GM20000 (cell line): ENCODE measurements at places on chromosomes 7 and 10.

DNA sequence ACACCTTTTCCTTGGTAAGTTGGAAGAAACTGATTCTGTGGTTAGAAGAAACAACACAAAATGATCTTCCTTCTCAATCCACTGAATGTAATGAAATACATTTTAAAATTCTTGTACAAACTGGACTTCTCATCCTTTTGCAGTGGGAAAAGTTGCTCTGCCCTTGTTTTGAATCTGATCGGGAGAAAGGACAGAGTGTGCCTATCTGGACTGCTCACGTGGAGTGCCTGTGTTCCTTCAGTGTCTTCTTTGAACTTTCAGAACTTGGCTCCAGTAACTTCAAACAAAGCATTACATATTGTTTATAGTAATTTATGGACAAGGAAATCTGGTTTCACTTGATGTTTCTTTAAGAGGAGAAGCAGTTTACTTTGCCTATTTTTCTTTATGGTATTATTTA lies 17.1 kb downstream of the SLC26A3 start:
- no peak for DNase-seq

DNA sequence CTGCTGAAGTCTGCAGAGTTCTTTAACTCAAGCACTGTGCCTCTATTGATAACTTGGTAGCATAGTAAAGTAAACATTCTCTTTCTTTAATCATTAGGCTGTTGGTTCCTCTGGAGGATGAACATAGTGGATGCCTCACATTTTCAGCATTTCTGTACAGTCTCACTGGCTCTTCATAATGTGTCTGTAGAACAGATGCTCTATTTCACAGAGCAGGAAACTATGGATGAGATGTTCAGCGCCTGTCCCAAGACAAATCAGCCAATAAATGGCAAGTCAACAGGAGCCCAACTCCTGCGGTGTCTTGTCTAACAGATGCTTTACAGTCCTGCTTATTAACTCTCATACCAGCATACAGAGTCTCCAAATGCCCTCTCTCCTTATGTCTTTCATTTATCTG lies 36.5 kb downstream of the NRBF2 start:
- no peak for DNase-seq

- DNase-seq: no peak
These were observed 56.8 kb downstream of the FAS start for GRCh38 chr10:89047397-89047796.

- no peak for DNase-seq
These were observed 28.0 kb upstream of the KPNA7 start for GRCh38 chr7:99235925-99236324.

DNA sequence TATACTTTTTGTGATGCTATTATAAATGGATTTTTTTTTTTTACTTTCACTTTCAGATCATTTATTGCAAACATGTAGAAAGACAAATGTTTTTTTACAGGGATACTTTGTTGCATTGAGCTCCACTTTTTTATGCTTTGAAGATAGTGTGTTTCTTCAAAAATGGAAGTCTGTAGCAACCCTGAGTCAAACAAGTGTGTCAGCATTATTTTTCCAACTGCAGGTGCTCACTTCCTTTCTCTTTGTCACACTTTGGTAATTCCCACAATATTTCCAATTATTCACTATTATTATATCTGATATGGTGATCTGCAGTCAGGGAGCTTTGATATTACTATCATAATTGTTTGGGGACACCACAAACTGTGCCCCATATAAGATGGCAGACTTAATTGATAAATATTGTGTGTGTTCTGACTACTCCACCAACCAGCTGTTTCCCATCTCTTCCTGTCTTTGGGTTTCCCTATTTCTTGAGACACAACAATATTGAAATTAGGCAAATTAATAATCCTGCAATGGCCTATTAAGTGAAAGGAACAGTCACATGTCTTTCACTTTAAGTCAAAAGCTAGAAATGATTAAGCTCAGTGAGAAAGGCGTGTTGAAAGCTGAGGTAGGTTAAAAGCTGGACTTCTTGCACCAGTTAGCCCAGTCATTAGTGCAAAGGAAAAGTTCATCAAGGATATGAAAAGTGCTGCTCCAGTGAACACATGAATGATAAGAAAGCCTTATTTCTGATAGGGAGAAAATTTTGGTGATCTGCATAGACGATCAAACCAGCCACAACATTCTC lies 231.3 kb upstream of the SH2B2 start:
- DNase-seq: no peak

DNA sequence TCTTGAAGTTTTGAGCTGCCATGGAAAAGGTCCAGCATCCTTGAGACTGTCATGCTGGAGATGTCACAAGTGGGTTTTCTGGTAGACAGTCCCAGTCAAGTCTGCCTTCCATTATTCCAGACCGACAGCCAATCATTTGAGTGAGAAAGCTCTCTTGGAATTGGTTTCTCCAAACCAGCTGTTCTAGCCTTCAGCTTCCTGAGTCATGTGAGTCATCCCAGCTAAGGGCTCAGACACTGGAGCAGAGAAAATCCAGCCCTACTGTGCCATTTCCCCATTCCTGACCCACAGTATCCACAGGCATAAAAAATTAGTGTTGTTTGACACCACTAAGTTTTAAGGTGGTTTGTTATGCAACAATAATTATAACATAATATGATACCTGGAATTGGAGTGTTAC lies 219.0 kb downstream of the ADRA2A start:
- DNase-seq: no peak

- DNase-seq: peak; percentile 50
These were observed 1.1 kb downstream of the DENND11 start for GRCh38 chr7:141700848-141701371.

GRCh38 chr7:122528879-122529481 lies 169.9 kb downstream of the RNF133 start:
- peak; percentile 15 for DNase-seq

GRCh38 chr7:42639930-42640329 lies 271.9 kb downstream of the C7orf25 start:
- DNase-seq: no peak

GRCh38 chr7:26420422-26421019 lies 128.9 kb downstream of the SNX10 start:
- no peak for DNase-seq

DNA sequence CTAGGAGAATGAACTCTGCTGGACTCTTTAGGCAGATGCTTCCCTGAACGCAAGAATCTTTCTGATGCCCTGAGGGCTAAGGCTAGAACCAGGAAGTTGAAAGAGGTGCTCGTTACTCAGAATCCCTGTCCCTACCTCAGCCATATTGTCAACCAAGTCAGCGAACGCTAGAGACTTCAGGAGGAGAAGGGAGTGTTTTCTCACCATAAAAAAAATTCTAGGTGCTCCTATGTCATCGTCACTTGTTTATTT lies 359.4 kb downstream of the PRPF18 start:
- no peak for DNase-seq

DNA sequence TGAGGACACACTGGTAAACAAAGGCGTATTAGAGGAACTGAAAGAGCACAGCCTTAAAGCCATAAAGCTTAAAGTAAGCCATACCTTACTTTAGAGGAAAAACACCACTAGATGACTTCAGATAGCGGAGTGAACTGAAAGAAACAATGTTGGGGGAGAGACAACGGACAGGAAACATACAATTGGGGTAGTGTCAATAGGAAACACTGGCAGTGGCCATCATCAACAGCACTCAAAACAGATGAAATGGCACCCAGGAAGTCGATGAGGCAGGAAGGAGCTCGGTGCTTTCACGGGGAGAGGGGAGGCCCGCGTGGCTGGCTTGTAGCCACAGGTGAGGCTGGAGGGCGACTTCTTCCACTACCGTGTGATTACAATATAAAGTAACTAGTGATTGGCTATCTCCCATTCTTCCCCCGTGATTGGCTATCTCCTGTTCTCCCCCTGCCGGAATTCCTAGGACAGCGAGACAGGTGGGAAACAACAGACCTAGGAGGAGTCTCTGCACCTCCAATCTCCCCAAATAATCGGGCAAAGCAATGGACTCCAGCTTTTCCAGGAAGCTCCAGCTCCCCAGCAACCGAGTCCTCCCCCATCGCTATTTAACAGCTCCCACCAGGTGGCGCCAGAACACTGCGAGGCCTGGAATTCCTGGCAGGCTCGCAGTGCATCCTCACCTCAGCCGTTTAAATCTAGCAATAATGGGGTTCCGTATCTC lies 2.4 kb upstream of the TAS2R38 start:
- peak; percentile 73 for DNase-seq

GRCh38 chr7:36750451-36750850 lies 26.2 kb upstream of the AOAH start:
- DNase-seq: no peak

DNA sequence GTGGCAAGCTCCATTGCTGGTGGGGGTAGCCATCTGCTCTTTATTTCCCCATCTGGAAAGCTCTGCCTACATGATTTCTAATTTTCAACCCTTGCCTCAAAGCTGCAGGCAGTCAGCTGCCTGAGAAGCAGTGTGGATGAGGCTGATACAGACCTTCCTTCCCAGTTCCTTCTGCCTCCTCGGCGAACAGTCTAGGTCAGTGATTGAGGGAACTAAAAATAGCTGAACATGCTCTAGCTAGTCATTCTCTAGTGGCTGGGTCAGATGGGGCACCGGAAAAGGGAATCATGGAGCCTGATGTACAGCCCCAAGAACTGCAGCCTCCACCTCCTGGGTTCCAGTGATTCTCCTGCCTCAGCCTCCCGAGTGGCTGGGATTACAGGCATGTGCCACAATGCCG lies 48.7 kb downstream of the NAMPT start:
- DNase-seq: no peak

DNA sequence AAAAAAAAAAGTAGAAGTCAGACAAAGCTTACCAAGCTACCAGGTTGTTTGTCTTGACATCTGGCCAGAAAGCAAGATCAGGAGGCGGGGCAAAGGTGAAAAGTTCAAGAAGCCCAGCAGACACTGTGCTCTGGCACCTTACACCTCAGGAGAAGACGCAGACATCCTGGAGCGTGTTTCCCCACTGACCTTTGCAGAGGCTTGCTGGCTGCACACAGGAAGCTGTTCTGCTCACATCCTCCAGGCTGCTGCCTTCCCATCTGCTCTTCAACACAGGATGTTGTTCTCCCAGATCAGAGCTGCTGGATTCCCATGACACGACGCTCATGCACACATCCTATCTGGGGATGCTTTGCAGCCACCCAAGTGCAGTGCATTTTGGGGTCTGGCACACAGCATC lies 174.4 kb upstream of the KIAA1217 start:
- DNase-seq: no peak

DNA sequence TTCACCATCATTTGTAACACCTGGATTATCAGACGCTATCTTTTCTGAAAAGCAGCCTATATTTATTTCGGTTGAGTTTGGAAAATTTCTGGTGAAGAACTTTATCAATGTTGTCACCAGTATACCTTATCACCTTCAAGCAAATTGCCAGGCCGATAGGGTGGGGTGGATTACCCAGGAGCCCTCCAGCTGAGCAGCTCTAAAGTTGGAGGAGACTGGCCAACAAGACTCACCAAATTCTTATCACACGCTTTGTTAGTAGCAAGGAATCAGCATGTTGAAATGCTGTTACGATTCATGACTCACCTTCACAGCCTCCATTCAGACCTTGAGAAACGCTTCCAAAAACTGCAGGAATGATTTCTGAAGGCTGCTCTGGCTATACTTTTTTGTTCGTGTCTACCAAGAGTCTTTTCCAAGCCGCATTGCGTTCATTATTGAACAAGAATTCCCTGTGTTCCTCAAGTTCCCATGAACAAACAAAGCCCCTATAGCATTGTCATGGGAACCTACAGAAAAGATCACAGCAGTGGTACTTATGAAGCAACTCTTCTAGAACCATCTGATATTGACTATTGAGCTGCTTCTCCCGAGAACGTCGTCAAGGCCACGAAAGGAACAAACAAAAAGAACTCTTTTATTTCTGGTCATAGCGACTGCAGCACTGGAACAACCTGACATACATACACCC lies 291.4 kb downstream of the SFMBT2 start:
- DNase-seq: no peak

DNA sequence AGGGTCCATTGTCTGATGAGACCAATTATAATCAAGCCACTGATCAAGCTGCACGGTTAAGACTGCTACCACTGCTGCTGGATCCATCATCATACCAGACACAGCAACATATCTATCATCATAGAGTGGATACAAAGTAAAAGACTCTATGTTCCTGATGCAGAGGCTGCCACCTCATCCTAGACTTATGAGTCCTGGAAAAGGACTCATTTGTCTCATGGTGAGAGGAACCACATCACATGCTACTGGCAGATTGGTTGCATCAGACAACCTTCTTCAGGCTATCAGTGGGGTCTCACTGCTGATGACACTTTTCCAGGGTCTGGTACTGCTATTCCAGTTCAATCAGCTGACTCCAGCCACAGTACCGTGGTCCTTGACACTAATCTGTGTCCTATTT lies 79.0 kb downstream of the ABI1 start:
- no peak for DNase-seq

DNA sequence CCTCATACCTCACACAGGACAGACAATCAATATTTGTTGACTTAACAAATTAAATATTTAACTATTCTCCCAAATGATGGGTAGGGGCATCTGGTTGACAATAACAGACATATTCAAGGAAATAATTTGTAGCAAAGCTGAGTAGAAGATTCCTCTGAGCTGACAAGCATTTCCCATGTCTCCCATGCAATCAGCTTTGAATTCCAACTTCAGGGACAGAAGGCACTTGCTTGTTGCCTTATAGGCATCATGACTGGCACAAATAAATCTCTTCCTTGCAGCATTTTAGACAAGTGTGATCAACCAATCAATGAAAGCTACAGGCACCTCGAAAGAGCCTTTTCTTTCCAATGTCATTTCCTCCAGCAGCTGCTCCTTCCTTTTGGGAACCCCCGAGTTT lies 146.0 kb downstream of the PDE1C start:
- no peak for DNase-seq

DNA sequence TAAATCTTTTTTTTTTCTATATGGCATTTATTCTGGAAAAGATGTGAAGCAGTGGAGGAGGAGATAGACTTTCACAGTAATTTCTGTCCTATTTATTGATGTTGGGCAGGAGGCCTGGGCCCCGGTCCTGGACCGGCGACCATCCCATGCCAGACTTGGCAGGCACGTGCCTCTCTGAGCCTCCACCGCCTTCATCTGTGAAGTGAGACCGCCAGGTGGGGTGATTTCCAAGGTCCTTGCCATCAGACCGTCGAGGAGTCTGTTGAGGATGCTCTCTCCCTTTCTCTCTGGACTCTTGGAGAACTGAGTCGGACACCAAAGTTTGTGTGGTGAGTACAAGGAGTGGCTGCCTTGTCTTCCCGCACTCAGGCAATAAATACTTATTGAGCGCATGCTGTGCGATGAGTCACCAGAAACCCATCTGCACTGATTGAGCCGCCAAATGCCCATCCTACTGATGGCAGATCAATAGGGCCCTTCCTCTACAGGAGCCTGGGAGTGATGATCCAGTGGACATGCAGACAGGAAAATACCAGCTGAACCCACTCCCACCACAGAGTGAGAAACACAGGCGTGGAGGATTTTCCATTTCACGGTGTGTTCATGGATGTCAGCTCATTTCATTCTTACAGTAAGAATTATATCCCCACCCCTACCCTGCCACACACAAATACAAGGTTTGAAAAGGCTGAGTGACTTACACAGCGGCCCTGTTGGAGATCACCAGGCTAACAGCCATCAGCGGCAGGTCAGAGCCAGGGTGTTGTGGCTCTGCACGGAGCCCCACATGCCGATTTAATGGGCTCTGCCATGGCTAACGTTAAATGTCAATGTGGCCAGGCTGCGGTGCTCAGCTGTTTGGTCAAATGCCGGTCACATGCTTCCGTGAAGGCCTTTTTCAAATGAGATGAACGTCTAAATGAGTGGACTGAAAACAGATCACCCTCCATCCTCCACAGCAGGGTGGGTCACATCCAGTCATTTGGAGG lies 11.5 kb upstream of the PRKAG2 start:
- DNase-seq: no peak

- no peak for DNase-seq
These were observed 199.0 kb downstream of the EBF3 start for GRCh38 chr10:129764901-129765663.

GRCh38 chr10:98090822-98091221 lies 43.6 kb upstream of the R3HCC1L start:
- no peak for DNase-seq
